Fibroblast of upper back skin (primary cell): ENCODE measurements at places on chromosomes 2 and 18.

DNA sequence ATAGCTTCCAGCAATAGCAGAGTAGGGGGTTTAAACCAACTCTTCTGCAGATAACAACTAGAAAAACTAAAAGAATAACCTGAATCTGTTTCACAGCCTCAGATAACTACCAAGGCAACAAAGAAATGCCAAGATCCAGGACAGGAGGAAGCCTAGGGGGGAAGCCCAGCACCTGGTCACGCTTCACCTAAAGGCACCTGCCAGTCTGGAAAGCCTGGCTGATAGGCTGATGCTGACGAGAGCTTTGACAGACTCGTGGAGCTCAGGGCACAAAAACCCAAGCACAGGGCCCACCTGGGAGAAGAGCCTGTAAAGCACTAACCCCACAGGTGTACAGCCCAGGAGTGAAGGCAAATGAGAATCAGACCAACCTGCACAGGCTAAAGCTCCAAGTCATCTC lies 22.6 kb downstream of the EIPR1 start:
- no peak for DNase-seq

- DNase-seq = no peak
These were observed 80.9 kb upstream of the TMEFF2 start for GRCh38 chr2:192275632-192276031.

DNA sequence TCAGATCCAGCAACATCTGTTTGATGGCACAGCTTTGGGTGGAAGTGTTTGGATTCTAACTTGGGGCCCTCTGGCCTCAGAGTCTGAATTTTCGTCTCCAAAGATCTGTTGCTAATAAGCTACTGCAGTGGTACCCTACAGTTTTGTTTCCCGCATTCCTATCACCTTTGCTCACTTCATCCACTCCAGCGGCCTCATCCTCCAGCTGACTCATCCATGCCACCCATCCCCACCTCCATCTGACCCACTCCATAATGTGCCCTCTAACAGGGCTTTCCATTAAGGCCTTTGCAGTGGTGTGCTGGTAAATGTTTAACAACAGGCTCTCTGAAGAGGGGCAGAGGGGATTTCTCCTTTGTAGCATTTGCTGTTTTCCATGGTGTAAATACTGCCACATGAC lies 225.5 kb downstream of the TGIF1 start:
- DNase-seq = peak; percentile 43

DNA sequence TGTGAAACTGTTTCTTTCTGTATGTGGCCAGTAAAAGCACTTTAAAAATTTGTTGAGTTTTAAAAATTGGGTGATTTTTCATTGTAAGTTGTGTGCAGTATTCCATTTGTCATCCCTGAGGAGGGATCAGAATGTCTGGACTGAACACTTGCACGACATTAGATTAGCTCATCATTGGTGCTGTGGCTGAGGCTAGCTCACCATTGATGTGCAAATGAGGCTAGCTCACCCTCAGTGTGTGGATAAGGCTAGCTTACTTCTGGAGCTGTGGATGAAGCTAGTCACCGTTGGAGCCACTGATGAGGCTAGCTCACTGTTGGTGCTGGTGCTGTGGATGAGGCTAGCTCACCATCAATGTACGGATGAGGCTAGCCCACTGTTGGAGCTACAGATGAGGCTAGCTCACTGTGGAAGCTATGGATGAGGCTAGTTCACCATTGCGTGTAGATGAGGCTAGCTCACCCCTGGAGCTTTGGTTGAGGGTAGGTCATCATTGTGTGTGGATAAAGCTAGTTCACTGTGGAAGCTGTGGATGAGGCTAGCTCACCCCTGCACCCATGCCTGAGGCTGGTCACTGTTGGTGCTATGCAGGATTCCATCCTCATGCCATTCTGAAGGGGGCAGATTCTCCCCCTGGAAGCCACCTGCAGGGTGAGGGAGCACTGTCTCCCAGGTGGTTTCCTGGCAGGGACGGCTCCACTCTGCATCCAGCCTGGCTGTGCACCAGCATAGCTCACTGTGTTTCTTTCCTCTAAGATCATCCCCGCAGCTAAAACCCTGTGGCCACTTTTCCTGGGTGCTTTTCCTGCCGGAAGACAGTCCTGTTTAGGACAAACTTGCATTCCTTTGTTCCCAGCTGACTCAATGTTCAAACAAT lies 101.1 kb downstream of the TWIST2 start:
- DNase-seq = no peak

DNA sequence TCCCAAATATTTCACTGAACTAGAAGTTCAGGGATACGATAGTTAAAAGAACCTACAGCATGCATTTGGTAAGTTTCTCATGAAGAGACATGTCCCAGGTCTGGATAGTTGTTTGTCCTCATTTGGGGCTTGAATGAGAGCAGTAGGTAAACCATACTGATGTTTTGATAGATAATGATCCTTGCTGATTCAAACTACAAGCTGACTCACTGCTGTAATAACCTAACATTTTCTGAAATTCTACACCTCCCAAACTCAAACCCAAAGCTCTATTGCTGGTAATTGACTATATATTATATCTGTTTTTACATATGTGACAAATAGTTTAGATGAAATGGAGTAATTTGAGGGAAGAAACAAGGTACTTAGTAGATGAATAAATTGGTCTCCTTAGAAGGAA lies 154.1 kb upstream of the BOD1L2 start:
- DNase-seq = peak; percentile 6

DNA sequence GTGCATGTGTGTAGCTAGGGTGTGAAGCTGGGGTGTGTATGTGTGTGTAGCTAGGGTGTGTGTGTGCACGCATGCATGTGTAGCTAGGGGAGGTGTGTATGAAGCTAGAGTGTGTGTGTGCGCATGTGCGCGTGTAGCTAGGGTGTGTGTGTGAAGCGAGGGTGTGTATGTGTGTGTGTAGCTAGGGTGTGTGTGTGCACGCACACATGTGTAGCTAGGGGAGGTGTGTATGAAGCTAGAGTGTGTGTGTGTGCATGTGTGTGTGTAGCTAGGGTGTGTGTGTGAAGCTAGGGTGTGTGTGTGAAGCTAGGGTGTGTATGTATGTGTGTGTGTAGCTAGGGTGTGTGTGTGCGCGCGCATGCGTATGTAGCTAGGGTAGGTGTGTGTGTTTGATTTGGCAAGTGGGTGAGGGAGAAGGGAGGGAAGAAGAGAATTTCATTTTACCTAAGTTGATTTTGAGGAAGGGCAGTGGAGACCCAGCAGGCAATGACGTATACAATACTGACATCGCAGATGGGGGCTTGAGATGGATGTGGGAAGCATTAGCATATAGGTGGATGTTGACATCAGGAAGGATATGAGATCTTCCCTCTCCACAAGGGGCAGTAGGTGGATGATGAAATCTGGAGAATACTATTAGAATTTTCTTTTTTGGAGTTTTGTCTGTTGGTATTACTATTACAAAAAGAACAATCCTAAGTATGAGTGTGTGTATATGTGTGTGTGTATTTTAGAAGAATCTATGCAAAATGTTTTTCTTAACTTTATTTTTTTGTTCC lies 70.7 kb downstream of the PRELID3A start:
- DNase-seq = no peak

DNA sequence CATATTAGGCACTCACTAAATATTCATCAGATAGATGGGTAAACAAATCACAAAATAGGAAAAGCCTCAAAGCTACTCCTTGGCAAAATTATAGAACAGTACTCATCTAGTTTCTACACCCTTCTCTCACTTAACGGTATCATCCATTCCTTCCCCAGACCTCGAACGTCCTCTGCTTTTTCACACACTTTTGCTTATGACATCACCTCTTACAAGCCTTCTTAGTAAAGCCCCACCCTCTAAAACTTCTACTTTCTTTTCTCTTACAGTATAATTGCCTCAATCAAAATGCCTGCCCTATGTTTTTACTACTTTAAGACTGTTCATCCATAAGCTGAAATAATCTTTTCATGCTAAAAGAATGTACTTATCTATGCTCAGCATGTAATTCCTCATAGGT lies 8.1 kb downstream of the CHN1 start:
- DNase-seq = no peak

- DNase-seq = peak; percentile 31
These were observed 11.3 kb downstream of the TMEM247 start for GRCh38 chr2:46490521-46491141.

GRCh38 chr2:23069923-23070322 lies 315.1 kb upstream of the KLHL29 start:
- no peak for DNase-seq

- peak; percentile 4 for DNase-seq
These were observed 156.5 kb downstream of the ARL6IP6 start for GRCh38 chr2:152874955-152875354.
